ENCODE measurements at places on chromosomes 13 and 19. TPM values are rescaled to one million over a fixed set of nuclear protein-coding genes. Genes with fewer than 3 reads are reported as not detected.

GRCh38 chr13:31160857-31161556 is 697 bp downstream of the HSPH1 start:
- peaks cover 26% of the 10 kb centered on the region for H3K4me1 ChIP-seq
- DNase-seq, result peak; percentile 73
- H3K27me3 ChIP-seq, result no peaks in the 10 kb centered on the region
- peak overlapping the region; percentile 87 for H3K27ac ChIP-seq
- peak overlapping the region; percentile 91 for H3K4me3 ChIP-seq
- peaks cover 26% of the 10 kb centered on the region for H3K36me3 ChIP-seq

DNA sequence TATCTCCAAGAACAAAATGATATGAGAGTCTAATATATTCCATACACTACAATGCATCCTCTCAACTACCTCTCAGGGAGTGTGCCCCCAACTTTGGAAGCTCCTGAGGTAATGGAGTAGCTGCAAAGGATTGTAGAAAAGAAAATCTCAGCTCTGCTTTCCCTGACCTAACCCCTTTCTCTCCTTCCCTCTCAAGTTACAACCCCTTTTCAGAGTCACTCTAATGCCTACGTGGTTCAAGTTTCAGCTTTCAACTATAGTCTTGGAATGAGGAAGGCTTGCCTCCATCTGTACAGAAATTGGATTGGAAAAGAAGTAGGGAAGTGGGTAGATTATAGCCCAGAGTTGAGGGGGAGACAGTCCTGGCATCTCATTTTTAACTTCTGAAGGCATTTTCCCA is 256.0 kb downstream of the PCDH9 start:
- no peaks in the 10 kb centered on the region for H3K4me1 ChIP-seq
- no peak for DNase-seq
- no peak overlapping the region for H3K4me3 ChIP-seq

GRCh38 chr13:68078469-68078868 is 848.3 kb upstream of the PCDH9 start:
- H3K36me3 ChIP-seq, result no peaks in the 10 kb centered on the region
- no peak for DNase-seq
- H3K4me3 ChIP-seq, result no peak overlapping the region
- H3K27me3 ChIP-seq, result no peaks in the 10 kb centered on the region

DNA sequence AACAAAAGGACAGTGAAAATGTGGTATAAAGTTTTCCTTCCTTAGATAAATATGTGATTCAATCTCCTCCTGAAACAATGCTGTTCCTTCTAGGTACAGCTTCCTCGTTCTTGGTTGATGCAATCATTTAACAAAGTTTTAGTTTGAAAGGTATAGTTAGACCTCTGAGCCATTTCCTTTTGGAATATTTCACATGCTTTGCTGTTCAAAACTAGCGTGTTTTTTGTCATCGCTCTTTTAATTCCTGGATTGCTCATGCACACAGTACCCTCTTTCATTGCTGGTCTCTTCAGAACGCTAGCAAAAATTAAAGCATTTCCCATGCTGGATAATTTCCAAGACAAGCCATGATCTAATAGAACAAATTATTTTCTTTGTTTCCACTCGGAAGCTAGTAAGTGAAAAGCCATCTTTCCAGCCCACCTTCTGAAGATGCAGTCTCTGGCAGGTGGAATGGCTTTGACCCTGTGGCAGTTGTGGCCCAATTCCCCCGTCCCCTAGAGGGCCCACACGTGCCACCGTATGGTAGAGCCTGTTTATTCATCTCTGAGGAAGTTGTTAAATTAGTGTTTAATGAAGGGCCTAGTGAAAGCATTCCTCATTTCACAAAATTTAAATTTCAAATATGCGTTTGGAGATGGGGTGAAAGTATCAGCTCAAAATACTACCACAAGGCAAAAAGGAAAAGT is 1040.6 kb upstream of the SLC10A2 start:
- H3K4me3 ChIP-seq, result no peak overlapping the region
- no peaks in the 10 kb centered on the region for H3K4me1 ChIP-seq
- no peaks in the 10 kb centered on the region for H3K36me3 ChIP-seq
- no peaks in the 10 kb centered on the region for H3K27me3 ChIP-seq
- H3K27ac ChIP-seq, result no peak overlapping the region
- DNase-seq, result no peak

DNA sequence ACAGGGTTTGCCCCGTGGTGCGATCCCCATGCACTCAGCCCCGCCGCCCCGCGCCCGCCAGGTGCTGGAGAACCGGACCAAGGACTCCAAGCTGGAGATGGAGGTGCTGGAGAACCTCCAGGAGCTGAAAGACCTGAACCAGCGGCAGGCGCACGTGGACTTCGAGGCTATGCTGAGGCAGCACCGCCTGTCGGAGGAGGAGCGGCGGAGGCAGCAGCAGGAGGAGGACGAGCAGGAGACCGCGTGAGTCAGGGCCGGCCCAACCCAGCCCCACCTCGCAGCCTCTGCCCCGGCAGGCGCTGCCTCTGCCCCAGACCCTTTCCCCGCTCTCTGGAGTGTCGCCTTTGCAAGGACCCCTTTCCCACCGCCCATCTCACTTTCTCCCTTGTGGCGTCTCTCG is 11.3 kb downstream of the YJU2 start:
- peaks cover 100% of the 10 kb centered on the region for H3K36me3 ChIP-seq
- H3K4me3 ChIP-seq, result no peak overlapping the region
- no peak for DNase-seq
- H3K4me1 ChIP-seq, result no peaks in the 10 kb centered on the region
- H3K27ac ChIP-seq, result no peak overlapping the region

DNA sequence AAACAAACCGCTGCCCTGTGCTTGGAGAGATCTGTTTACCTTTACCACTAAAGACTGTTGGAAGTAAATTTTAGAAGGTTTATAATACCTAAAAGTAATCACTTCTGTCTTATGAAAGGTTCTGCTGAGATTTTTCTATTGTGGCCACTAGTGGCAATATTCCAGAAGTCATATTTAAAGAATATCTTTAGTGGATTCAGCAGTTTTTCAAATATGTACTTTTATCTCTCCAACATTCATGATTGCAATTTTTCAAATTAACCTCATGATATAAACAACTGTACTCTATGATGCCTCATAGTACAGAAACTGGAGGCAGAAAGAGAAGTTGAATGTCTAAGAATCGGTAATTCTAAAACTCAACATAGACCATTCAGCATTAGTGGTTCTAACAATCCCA is 53.2 kb upstream of the USPL1 start:
- no peaks in the 10 kb centered on the region for H3K36me3 ChIP-seq
- DNase-seq, result no peak
- H3K4me3 ChIP-seq, result no peak overlapping the region
- H3K4me1 ChIP-seq, result no peaks in the 10 kb centered on the region
- no peak overlapping the region for H3K27ac ChIP-seq
- H3K27me3 ChIP-seq, result no peaks in the 10 kb centered on the region

DNA sequence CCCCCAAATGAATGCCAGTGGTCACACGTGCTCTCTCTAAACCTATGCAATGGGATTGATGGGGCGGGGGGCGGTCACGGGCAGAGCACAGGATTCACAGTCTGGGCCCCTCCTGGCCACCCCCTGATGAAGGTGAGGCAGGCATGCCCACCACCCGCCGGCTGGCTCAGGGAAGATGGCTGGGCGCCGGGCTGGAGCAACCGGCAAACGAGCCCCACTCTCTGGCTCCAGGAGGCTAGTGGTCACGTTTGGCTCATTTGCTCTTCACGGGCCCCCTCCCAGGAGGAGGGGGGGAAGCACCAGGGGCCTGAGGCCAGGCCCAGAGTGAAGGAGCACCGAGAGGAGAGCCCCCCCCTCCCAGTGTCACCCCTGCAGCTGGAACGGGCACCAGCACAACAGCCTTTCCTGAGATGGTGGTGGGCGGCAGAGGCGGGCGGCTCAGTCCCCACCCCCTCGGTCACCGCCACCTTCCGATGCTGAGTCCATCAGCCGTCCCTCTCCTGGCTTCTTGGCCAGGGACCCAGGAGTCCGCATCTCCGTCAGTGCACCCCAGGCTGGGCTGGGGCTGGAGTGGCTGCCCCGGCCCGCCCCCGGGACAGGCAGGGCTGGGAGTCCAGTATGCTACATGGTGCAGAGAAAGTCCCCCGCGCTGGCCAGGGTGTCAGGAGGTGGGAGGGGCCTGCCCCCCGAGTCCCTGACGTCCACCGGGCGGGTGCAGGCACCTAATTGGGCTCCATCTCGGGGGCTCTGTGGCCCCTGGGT is 9.7 kb downstream of the BBC3 start:
- DNase-seq, result no peak
- no peak overlapping the region for H3K27ac ChIP-seq
- H3K4me3 ChIP-seq, result no peak overlapping the region
- H3K36me3 ChIP-seq, result peaks cover 48% of the 10 kb centered on the region
- H3K27me3 ChIP-seq, result no peaks in the 10 kb centered on the region
- H3K4me1 ChIP-seq, result peaks cover 6% of the 10 kb centered on the region

Gene NBEA
- 6.6 TPM for total RNA-seq
